ENCODE measurements at places on chromosomes 7 and 10.

GRCh38 chr7:19352305-19352695, 207.1 kb upstream of the FERD3L start:
- DNase-seq: no peak

GRCh38 chr10:89403043-89403442, 10.6 kb downstream of the IFIT1 start:
- no peak for DNase-seq

GRCh38 chr7:36285276-36285675, 104.4 kb upstream of the ANLN start:
- DNase-seq: no peak

DNA sequence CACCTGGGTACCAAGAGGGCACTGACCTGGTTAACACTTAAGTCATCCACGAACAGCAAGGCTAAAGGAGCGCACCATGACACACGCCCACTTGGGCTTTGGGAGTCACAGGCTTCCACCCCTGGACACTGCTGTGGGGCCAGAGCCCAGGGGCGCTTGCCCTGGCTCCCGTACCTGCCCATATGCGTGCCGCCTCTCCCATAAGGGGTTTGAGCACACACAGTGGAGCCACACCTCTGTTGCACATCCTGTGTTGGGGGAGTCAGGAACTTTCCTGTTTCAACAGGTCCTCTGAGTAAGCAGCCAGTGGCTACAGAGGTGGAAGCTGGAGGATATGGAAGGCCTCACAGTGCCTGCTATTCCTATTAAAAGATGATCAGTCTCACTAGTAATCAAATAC, 152.0 kb downstream of the REEP3 start:
- no peak for DNase-seq

DNA sequence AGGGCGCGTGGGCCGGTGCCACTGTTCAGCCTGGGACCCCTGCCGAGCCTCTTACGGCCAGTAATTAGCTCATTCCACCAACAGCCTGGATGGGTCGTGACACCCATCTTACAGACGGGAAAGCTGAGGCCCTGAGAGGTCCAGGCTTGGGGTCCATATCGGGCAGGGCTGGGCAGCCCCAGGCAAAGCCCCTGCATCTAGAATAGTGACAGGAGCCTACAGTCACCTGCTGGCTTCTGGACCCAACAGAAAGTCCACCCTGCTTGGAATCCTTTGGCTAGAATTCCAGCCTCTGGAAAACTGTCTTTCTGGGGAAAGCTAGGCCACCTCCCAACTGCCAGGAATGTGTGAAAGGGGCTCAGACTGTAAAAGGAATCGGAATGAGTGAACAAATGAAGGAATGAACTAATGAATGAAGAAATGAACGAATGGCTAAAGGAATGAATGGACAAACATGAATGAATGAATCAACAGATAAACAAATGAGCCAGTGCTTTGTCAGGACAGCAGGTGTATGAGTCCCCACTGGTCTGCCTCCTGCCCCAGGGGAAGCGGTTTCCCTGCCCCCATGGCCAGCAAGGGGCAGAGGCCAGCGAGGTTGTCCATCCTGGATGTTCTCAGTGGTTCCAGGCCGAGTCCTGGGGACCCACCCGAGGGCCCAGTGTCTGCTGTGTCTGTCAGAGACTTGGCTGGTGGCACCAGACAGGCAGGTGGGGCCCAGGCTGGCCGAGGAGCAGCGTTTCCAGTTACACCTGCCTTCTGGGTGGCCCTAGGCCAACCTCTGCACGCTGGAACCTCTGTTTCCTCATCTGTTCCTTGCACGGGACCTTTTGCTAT, 24.1 kb upstream of the PDGFA start:
- DNase-seq: no peak

GRCh38 chr10:12876266-12876665, 125.2 kb downstream of the CCDC3 start:
- no peak for DNase-seq

DNA sequence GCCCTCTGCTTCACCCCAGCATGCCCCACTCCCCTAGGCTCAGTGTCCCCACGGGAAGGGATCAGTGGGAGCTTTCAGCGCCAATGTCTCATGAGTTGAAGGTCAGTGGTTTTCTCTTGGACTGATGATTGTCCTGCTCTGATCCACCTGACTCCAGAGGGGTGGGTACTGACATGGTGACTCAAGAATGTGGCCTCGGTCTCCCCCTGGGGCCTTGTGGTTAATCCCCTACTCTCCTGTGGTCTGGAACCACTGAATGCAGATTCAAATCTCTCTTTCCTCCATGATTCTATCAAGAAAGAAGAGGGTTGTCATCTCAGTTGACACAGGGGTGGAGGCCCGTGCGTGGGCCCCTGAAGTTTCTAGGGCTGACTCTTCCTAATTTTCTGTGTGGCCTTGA, 176.9 kb downstream of the RPS24 start:
- no peak for DNase-seq

DNA sequence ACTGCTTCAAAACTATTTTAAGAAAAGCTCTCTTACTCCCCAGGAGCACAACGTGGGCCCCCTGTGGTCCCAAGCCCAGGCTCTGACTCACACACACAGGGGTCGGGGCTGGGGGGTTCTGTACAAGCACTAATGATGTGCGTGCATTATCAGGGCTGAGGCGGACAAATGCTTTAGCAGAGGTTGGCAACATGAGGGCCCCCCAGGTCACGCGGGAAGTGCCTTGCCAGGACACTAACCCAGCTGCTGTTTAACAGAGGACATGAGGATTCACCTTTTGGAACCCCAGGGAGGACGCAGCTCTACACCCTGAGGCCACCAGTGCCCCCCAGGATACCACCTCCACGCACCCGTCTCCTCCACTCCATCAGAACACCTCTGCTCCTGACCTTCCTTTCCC, 342.8 kb downstream of the DNAJB6 start:
- no peak for DNase-seq

DNA sequence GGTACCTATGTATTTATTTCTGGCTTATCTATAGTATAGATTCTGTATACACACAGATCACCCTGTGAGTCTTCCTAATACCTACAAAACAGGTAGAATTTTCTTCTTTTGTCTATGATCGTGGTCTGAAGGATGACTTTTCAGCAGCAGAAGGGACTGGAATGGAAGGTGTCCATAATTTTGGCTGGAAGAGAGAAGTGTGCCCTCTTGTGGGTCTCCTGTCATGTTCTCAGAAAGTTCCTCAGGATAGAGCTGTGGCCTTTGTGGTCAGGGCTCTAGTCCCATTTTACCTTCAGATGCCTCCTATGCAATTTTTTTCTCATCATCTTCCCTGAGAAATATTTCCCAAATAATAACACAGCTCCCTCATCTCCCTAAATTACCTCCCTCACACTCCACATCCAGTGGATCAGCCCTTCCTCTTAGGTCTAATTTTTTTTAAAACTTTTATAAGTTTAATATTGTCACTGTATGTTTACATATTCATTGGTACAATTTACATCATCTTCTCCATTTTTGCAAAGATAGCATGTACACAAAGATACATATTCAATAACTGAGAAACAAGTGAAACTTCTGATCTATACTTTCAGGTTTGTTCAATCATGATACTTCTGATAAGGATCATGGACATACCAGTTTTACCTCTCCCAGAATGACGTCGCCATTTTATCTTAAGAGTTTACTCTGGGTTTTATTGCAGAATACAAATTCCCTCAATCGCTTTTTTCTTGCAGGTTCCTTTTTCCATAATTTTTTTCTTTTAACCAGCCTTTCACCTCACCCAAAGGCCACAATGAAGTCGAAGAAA, 112.7 kb downstream of the REEP3 start:
- DNase-seq: no peak

- DNase-seq: no peak
Observed at GRCh38 chr7:101729241-101729883, 88.1 kb upstream of the CUX1 start.

DNA sequence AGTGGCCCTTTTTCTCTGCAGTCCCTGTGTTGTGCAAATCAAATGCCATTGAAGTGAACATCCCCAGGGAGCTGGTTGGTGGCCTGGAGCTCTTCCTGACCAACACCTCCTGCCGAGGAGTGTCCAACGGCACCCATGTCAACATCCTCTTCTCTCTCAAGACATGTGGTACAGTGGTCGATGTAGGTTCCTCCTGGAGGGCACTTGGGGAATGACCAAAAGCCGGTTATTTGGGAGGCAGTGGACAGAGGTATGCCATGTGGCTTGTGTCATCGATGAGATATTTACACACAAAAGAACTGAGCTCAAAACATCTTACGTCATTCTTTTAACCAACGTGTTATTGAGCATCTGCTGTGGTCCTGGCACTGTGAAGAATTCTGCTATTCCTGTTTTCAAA, 19.7 kb downstream of the OIT3 start:
- no peak for DNase-seq

DNA sequence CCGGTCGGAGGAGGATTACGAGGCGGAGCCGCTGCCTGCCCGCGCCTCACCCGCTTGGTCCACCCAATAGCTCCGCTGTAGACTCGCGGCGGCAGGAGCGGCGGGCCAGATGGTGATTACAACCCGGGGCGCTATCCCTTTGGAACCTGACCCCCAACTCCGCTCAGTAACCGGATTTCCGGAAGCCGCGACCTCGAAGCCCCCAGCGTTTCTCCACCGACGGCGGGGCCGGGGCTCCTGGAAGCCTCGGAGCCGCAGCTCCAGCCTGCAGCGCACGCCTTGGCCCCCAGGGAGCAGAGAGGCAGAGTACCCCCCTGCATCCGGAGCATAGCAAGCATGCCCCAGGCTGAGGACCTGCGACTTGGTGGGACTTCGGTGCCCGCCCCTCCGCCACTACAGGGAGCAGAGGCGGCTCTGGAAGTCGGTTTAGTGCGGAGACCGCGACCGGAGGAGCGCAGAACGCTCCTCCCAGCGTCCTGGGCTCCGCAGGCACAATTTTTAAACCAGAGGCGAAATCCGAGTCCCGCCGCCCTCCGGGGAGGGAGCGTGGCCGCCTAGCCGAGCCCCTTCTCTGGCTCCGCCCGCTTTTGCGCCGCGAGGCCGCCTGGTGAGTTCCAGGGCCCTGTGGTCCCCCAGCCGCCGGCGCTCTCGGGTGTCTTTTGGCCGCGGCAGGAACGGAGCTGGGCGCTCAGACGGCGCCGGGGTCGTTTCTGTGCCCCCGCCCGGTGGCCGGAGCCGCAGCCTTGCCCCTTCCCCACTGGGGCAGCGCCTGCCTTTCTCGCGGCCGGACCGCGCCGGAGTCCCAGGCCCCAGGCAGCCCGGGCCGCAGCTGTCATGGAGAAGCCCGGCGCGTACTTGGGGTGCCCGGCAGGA, 28.2 kb upstream of the BMS1 start:
- no peak for DNase-seq

GRCh38 chr7:411677-412312, 107.9 kb downstream of the PDGFA start:
- DNase-seq: no peak

GRCh38 chr10:58517081-58517480, 4.4 kb downstream of the BICC1 start:
- DNase-seq: no peak

- no peak for DNase-seq
Observed at GRCh38 chr7:56099653-56100052, 6.6 kb downstream of the CHCHD2 start.

GRCh38 chr7:100486111-100486636, 2.4 kb downstream of the NYAP1 start:
- no peak for DNase-seq

- DNase-seq: no peak
Observed at GRCh38 chr10:14664345-14664744, 110.4 kb downstream of the FAM107B start.

DNA sequence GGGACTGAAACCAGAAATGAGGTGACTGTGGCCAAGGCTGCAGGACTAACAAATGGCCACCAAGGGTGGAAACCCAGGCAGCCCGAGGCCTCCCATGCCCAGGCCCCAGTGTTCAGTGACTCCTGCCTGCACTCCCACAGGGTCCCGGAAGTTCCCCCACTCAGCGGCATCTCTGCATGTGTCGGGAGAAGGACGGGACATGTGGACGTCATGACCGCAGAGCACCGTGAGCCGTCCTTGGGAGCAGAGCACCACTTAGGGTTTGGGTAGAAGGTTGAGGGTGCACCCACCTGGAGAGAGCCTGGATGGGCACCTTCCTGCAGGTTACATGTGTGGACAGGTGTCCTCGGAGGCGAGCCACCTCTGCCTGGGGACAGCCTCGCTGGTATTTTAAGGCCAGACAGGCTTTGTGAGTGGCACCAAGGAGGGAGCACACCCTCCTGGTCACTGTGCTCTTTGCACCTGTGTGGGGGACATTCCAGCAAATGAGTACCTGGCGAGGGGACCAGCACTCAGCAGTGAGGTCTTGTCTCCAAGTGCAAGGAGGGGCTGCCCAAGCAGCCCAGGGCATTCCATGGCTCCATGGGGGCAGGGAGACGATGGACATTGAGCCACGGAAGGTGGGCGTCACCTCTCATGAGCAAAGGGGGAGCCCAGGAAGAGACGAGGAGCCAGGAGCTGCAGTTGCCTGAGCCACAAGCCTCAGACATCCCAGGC, 95.3 kb upstream of the TCERG1L start:
- no peak for DNase-seq

GRCh38 chr7:153447011-153447410, 605.2 kb upstream of the DPP6 start:
- no peak for DNase-seq

- no peak for DNase-seq
Observed at GRCh38 chr10:66837335-66837734, 88.5 kb upstream of the LRRTM3 start.

DNA sequence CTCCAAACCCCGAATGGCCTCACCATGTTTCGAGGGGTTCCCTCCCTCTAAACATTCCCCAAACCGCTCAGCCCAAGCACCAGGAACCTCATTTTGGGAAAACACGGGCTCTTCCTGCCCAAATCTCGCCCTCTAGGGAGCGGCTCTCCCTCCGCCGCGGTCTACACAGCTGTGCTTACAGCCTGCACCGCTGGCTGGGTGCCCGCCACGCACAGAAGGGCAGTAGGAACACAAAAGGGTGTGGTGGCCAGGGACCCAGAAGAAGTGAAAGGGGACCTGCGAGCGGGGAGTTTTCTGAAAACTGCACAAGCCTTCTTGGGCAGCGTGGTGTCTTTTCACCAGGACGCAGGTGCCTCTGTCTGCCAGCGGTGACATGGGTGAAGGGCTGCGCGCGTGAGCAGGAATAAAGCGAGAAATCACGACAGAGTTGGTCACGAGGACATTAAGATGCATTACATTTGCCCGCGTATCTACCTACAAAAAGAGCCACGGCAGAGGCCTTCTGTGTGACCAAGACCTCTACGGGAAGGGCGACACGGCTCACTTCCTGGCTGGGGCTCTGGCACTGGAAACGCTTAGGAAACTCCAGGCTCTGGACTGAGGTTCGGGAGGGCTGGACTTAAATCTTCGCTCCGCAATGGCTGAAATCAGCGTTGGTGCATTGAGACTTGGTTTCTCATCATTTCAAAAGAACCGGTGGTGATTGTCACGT, 171.7 kb downstream of the LSM5 start:
- no peak for DNase-seq

GRCh38 chr7:125465527-125465926, 535.9 kb upstream of the POT1 start:
- DNase-seq: no peak
